ENCODE measurements at places on chromosomes 2 and 18.

DNA sequence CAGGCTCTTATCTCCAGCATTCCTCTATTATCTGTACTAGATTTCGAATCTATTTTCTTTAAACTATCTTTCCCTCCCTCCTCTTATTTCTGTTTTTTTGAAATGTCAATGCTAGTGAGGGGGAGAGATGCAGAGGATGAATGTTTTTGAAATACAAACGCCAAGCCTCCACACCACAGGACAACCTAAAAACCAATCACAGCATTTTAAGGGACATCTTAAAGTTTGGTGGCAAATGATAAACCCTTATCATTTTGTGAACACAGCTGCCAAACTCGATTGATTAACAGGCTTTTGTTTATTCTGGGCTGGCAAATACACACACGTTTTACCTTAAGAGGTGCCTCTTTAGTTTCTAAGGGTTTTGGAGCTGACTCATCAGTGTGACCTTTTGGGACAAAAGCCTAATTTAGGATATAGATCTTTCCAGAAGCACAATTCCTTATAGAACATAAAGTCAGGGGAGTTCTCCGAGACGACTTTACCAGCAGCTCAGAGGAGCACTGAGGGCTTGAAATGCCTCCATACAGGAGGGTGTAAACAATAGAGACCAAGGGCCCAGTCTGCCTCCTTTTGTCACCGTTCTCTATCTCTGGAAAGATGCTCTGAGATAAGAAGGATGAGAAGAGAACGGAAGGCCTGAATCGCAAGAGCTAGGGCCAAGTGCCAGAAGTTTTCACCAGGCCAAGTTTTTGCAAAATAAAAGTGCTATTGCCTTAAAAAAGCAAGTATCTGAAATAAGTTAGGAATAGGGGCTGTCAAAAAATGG lies 4.2 kb upstream of the MEIS1 start:
- no peak overlapping the region for H3K4me3 ChIP-seq
- H3K27ac ChIP-seq = no peak overlapping the region
- peaks cover 33% of the 10 kb centered on the region for H3K27me3 ChIP-seq
- peaks cover 3% of the 10 kb centered on the region for H3K4me1 ChIP-seq
- H3K36me3 ChIP-seq = no peaks in the 10 kb centered on the region

GRCh38 chr2:101052147-101052546 lies 50.1 kb downstream of the RPL31 start:
- no peak overlapping the region for H3K27ac ChIP-seq
- H3K27me3 ChIP-seq = peaks cover 2% of the 10 kb centered on the region
- H3K4me1 ChIP-seq = peaks cover under 1% of the 10 kb centered on the region
- DNase-seq = no peak
- H3K4me3 ChIP-seq = no peak overlapping the region
- H3K36me3 ChIP-seq = no peaks in the 10 kb centered on the region

DNA sequence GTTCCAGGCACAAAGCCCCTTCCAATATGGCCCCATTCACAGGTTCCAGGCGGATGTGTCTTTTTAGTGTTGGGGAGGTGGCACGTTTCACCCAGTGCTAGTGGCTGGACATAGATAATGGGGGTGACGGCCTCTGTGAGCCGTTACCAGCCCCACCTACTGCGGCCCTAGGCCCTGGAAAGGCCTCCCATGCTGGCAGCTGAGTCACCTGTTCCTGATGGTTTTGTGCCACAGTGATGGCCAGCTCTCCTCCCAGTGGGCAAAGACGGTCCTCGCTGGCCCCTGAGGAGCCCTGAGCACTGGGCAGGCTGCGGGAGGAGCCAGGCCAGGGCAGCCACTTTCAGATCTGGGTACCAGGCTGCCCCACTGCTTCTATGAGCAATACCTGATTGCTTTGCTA lies 40.0 kb upstream of the GPC1 start:
- H3K27ac ChIP-seq = no peak overlapping the region
- H3K27me3 ChIP-seq = peaks cover 4% of the 10 kb centered on the region
- no peaks in the 10 kb centered on the region for H3K36me3 ChIP-seq
- DNase-seq = no peak

DNA sequence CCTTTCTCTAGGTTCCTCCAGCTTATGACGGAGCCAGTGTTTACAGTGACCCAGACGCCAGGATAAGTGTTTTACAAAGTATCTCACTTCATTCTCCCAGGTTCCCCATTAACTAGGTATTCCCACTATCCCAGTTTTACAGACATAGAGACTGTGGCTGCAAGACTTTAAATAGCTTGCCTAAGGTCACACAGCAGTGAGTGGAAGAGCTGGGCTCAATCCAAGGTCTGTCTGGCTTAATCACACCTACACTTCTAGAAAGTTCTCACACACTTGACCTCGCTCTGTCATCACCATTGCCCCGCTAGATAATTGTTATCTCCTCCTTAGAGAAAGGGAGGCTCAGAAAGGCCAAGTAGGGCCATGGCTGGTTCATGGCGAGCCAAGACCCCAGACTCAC lies 110.2 kb downstream of the ANTXR1 start:
- no peak overlapping the region for H3K27ac ChIP-seq
- H3K4me3 ChIP-seq = no peak overlapping the region
- no peaks in the 10 kb centered on the region for H3K4me1 ChIP-seq
- peaks cover 2% of the 10 kb centered on the region for H3K27me3 ChIP-seq

DNA sequence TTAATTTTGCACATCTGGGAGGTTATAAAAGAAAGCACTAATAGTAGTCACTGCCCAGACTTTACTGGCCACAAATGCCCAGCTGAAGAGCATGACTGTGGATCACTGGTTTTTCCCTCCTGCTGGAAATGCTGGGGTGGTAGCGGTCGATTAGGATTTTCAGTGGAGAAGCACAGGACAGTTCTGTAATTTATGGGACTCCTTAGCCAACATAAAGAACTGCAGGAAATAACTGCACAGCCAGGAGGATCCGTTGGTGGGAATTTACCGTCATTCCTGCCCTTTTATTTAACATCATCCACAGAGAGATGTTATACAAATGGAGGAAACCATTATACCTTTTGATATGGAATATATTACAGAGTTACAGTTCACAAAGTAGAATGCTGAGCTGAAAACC lies 61.5 kb downstream of the TNFRSF11A start:
- H3K27me3 ChIP-seq = no peaks in the 10 kb centered on the region
- H3K4me1 ChIP-seq = no peaks in the 10 kb centered on the region
- H3K4me3 ChIP-seq = no peak overlapping the region
- no peak overlapping the region for H3K27ac ChIP-seq
- H3K36me3 ChIP-seq = no peaks in the 10 kb centered on the region

DNA sequence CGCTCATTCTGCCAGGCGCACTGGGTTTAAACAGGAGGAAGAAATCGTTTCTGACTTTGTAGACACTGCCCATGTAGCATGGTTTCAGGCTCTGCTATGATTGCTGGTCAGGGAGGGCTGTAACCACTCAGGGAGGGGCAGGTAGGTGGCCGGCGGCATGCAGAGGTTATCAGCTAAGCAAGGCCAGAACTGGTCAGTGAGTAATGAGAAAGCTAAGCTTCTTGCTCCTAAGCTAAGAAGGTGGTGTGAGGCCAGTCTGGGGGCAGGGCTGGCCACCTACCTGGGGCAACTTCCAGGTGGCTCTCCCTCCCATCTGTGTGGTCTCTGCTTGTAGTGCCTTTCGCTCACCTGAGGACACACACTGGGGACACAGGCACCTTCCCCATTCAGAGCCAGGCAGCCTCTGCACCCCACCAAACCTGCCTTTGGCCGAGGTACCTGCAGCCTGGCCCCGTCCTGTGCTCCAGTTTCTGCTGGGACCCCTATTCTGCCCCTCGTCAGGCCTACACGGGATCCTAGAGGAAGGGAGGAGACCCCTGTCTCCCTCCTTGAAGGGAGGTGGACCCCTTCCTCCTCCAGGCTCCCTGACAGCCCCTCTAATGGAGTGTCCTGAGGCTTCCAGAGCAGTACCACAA lies 195.9 kb downstream of the SEPTIN10 start:
- no peak for DNase-seq
- H3K4me3 ChIP-seq = no peak overlapping the region
- H3K36me3 ChIP-seq = no peaks in the 10 kb centered on the region
- peaks cover 3% of the 10 kb centered on the region for H3K27me3 ChIP-seq
- H3K27ac ChIP-seq = no peak overlapping the region

DNA sequence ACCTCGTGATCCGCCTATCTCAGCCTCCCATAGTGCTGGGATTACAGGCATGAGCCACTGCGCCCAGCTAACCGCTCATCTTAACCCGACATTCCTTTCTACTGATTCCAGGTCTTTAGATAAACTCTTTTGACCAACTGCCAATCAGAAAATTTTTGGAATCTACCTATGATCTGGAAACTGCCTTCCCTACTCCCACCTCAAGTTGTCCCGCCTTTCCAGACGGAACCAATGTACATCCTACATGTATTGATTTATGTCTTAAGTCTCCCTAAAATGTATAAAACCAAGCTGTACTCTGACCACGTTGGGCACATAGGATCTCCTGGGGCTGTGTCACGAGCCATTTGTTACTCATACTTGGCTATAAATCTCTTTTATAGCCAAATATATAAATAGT lies 3.2 kb upstream of the NEU2 start:
- H3K36me3 ChIP-seq = no peaks in the 10 kb centered on the region
- H3K27me3 ChIP-seq = peaks cover 5% of the 10 kb centered on the region
- no peak for DNase-seq
- no peak overlapping the region for H3K27ac ChIP-seq
- H3K4me3 ChIP-seq = no peak overlapping the region

DNA sequence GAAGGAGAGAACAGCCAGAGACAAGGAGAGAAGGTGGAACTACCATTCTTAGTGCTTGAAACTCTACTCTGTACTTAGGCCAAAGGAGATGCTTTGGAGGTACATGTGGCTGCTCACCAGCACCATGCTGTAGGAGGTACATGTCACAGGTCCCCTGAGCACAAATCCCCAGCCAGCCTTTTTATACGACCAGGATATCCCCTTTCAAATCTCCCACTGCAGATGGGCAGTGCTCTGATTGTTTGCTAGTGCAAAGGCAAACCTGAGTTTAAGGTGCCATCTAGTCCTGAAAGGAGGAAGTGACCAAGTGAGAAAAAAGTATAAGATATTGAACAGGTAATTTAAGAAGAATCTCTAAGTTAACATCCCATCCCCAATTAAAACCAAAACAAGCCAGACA lies 17.1 kb upstream of the TTC21B start:
- no peak overlapping the region for H3K27ac ChIP-seq
- DNase-seq = no peak
- no peaks in the 10 kb centered on the region for H3K36me3 ChIP-seq
- no peaks in the 10 kb centered on the region for H3K4me1 ChIP-seq

DNA sequence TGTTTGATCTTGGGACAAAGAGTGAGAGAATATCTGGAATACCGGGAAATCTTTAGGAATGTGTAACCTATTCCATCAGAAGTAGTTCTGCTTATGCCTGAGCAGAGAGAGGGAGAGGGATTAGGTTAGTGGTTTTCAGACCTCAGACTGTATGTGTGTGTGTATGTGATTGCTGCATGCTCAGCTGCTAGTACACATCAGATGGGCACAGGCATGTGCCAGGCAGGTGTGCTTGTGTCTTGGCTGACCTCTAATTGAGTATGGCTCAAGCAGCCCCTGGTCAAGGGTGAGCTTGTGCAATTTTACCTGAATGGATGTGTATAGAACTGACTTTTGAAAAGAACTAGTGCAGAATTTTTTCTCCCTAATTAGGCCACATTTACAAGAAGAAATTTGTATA lies 91.2 kb downstream of the INSIG2 start:
- peaks cover 14% of the 10 kb centered on the region for H3K4me1 ChIP-seq
- H3K27ac ChIP-seq = no peak overlapping the region
- no peaks in the 10 kb centered on the region for H3K36me3 ChIP-seq
- H3K4me3 ChIP-seq = no peak overlapping the region
- peaks cover 3% of the 10 kb centered on the region for H3K27me3 ChIP-seq
- DNase-seq = no peak

DNA sequence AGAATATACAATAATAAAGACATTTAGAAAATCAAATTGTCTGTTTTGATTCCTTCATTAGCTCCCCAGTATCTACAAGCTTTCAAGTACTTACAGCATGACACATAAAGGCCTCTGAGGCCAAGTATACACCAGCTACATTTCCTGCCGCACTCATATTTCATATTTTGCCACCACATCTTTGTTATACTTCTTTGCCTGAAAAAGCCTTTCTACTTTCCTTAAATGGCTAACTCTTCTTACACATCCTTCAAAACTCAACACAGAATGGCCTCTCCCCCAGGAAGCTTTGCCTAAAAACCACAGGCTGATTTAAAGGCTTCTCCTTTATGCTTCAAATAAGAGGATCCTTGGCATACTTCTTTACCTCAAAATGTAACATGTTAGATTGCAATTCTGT lies 4.5 kb downstream of the STK17B start:
- no peaks in the 10 kb centered on the region for H3K27me3 ChIP-seq
- no peaks in the 10 kb centered on the region for H3K36me3 ChIP-seq
- H3K4me3 ChIP-seq = no peak overlapping the region
- H3K27ac ChIP-seq = no peak overlapping the region

- no peak overlapping the region for H3K27ac ChIP-seq
- H3K4me1 ChIP-seq = peaks cover 6% of the 10 kb centered on the region
- no peaks in the 10 kb centered on the region for H3K27me3 ChIP-seq
- no peak overlapping the region for H3K4me3 ChIP-seq
These were observed 21.2 kb upstream of the ME2 start for GRCh38 chr18:50857694-50858093.

DNA sequence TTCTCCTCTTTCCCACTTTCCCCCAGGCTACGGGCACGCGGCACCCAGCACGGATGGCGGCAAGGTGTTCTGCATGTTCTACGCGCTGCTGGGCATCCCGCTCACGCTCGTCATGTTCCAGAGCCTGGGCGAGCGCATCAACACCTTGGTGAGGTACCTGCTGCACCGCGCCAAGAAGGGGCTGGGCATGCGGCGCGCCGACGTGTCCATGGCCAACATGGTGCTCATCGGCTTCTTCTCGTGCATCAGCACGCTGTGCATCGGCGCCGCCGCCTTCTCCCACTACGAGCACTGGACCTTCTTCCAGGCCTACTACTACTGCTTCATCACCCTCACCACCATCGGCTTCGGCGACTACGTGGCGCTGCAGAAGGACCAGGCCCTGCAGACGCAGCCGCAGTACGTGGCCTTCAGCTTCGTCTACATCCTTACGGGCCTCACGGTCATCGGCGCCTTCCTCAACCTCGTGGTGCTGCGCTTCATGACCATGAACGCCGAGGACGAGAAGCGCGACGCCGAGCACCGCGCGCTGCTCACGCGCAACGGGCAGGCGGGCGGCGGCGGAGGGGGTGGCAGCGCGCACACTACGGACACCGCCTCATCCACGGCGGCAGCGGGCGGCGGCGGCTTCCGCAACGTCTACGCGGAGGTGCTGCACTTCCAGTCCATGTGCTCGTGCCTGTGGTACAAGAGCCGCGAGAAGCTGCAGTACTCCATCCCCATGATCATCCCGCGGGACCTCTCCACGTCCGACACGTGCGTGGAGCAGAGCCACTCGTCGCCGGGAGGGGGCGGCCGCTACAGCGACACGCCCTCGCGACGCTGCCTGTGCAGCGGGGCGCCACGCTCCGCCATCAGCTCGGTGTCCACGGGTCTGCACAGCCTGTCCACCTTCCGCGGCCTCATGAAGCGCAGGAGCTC lies 35.4 kb downstream of the KCNK3 start:
- peaks cover 1% of the 10 kb centered on the region for H3K27me3 ChIP-seq
- DNase-seq = no peak
- peaks cover 22% of the 10 kb centered on the region for H3K4me1 ChIP-seq
- H3K36me3 ChIP-seq = no peaks in the 10 kb centered on the region

GRCh38 chr2:4354164-4354563 lies 650.8 kb downstream of the DCDC2C start:
- H3K27me3 ChIP-seq = no peaks in the 10 kb centered on the region
- DNase-seq = no peak
- no peak overlapping the region for H3K4me3 ChIP-seq
- H3K4me1 ChIP-seq = peaks cover 6% of the 10 kb centered on the region
- H3K36me3 ChIP-seq = no peaks in the 10 kb centered on the region

GRCh38 chr18:55351241-55351691 lies 236.7 kb downstream of the TCF4 start:
- H3K36me3 ChIP-seq = no peaks in the 10 kb centered on the region
- H3K27ac ChIP-seq = peak overlapping the region; percentile 53
- peaks cover 42% of the 10 kb centered on the region for H3K4me1 ChIP-seq
- no peak overlapping the region for H3K4me3 ChIP-seq
- H3K27me3 ChIP-seq = peaks cover 3% of the 10 kb centered on the region
- DNase-seq = no peak

Data from glutamatergic neuron (in vitro differentiated cells).